A673 (cell line): ENCODE measurements at places on chromosomes 3 and 15. TPM values are rescaled to one million over a fixed set of nuclear protein-coding genes. Genes with fewer than 3 reads are reported as not detected.

The LRRC3B gene
- not detected in 2 replicates for total RNA-seq

The SLC38A3 gene
- total RNA-seq = 0.31 TPM in 1 of 2 replicates, not detected in the other

The C3orf49 gene
- total RNA-seq = not detected in 2 replicates

The FOXB1 gene
- total RNA-seq = not detected in 2 replicates

The NMNAT3 gene
- 1.9 and 2.8 TPM in 2 replicates for total RNA-seq

The SEMA3B gene
- total RNA-seq = 0.43 and 2.0 TPM in 2 replicates

The WDR6 gene
- 88.5 and 93.7 TPM in 2 replicates for total RNA-seq

The CPEB1 gene
- 0.15 TPM in 1 of 2 replicates, not detected in the other for total RNA-seq

The CFAP20DC gene
- total RNA-seq = 0.74 and 1.3 TPM in 2 replicates

The TYRO3 gene
- 26.0 and 32.5 TPM in 2 replicates for total RNA-seq

The USP13 gene
- 33.0 and 37.4 TPM in 2 replicates for total RNA-seq

The FEZF2 gene
- not detected in 2 replicates for total RNA-seq

The SLC2A2 gene
- total RNA-seq = not detected in 2 replicates

The PLOD2 gene
- total RNA-seq = 34.6 and 35.2 TPM in 2 replicates

GRCh38 chr15:43469867-43470266 is 23.1 kb downstream of the TP53BP1 start:
- H3K27me3 ChIP-seq = no peaks in the 10 kb centered on the region
- no peak overlapping the region for H3K4me3 ChIP-seq
- no peaks in the 10 kb centered on the region for H3K4me1 ChIP-seq
- no peak overlapping the region for H3K27ac ChIP-seq
- no peak for DNase-seq

DNA sequence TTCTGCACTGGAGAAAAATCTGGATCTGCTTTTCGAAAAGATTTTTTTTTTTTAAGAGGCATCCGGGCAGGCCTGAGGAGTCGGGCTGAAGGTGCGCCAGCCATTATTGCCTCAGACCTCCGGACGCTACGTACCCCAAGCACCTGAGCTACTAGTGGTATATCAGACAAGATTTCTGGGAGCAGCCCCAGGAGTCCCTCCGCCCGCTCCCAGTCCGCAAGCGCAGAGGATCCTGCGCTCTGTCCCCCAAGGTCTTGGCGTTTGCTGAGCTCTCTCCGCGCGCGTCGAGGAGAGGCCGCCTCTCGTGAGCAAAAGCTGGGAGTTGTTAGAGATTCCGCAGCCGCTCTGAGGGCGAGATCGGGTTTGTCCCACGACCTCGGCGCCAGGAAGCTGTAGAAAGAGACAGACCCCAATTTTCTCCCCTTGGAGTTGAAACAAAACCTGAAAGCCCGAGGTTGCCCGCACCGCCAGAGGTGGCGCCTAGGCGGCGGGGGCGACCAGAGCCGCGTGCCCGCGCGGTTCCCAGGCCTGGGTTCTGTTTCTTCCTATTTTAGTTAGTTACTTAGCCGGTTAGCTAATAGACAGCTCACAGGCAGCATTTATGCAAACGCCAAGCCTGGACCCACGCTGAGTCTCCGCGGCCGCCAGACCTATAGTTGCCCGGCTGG is 72.5 kb upstream of the POLG start:
- peak; percentile 79 for DNase-seq
- H3K4me3 ChIP-seq = no peak overlapping the region
- no peaks in the 10 kb centered on the region for H3K4me1 ChIP-seq
- peaks cover 11% of the 10 kb centered on the region for H3K27me3 ChIP-seq
- no peak overlapping the region for H3K27ac ChIP-seq
- no peaks in the 10 kb centered on the region for H3K36me3 ChIP-seq

DNA sequence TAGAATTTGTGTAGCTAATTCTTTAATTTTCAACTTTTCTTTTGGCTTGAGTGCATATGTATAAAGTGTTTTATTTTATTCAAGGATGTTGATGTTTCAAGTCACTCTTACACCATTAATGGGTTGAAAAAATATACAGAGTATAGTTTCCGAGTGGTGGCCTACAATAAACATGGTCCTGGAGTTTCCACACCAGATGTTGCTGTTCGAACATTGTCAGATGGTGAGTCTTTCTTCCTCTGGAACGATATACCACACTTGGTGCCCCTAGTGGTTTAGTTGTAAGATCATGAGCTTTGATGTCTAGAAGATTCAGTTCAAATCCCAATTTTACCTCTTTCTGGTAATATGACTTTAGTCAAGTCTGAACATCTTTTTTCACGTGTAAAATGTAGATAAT is 119.3 kb downstream of the HCN4 start:
- H3K4me3 ChIP-seq = no peak overlapping the region
- H3K4me1 ChIP-seq = no peaks in the 10 kb centered on the region
- peaks cover 3% of the 10 kb centered on the region for H3K36me3 ChIP-seq
- no peaks in the 10 kb centered on the region for H3K27me3 ChIP-seq
- H3K27ac ChIP-seq = no peak overlapping the region

GRCh38 chr3:142931222-142931621 is 32.3 kb downstream of the PAQR9 start:
- H3K4me1 ChIP-seq = no peaks in the 10 kb centered on the region
- no peaks in the 10 kb centered on the region for H3K36me3 ChIP-seq
- H3K27ac ChIP-seq = no peak overlapping the region
- no peak for DNase-seq

GRCh38 chr3:12904951-12905315 is 63.6 kb upstream of the RPL32 start:
- no peak overlapping the region for H3K4me3 ChIP-seq
- H3K4me1 ChIP-seq = no peaks in the 10 kb centered on the region
- no peak for DNase-seq
- no peak overlapping the region for H3K27ac ChIP-seq
- H3K36me3 ChIP-seq = no peaks in the 10 kb centered on the region
- H3K27me3 ChIP-seq = no peaks in the 10 kb centered on the region

GRCh38 chr15:58021332-58022230 is 43.9 kb downstream of the ALDH1A2 start:
- H3K4me3 ChIP-seq = no peak overlapping the region
- H3K36me3 ChIP-seq = no peaks in the 10 kb centered on the region
- DNase-seq = no peak
- no peak overlapping the region for H3K27ac ChIP-seq

DNA sequence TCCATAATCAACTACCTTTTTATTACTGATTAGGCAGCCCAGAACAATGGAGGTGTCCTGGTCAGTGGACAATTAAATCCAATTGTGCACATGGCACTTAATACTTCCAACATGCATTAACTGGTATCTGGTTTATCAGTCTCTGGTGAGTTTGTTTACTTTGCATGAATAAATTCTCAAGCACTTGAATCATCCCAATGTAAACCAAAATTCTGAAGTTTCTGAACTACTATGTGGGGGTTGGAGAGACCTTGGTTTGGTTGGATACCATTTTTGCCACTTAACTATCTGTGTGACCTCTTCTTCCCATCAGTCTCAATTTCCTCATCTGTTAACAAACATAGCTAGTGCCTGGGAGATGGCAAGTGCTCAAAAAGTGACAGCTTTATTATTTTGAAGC is 70.5 kb upstream of the MAP4 start:
- DNase-seq = no peak
- H3K27ac ChIP-seq = peak overlapping the region; percentile 96
- H3K36me3 ChIP-seq = no peaks in the 10 kb centered on the region
- H3K27me3 ChIP-seq = no peaks in the 10 kb centered on the region
- peak overlapping the region; percentile 75 for H3K4me3 ChIP-seq

- no peak for DNase-seq
- no peak overlapping the region for H3K27ac ChIP-seq
- no peak overlapping the region for H3K4me3 ChIP-seq
- no peaks in the 10 kb centered on the region for H3K27me3 ChIP-seq
- no peaks in the 10 kb centered on the region for H3K36me3 ChIP-seq
Observed at GRCh38 chr3:71441217-71441924, 142.2 kb downstream of the FOXP1 start.

GRCh38 chr3:146577662-146578061 is 27.5 kb downstream of the PLSCR5 start:
- peak; percentile 62 for DNase-seq
- no peaks in the 10 kb centered on the region for H3K36me3 ChIP-seq
- no peaks in the 10 kb centered on the region for H3K27me3 ChIP-seq

- H3K4me3 ChIP-seq = no peak overlapping the region
- no peaks in the 10 kb centered on the region for H3K4me1 ChIP-seq
- no peak for DNase-seq
- no peak overlapping the region for H3K27ac ChIP-seq
- no peaks in the 10 kb centered on the region for H3K36me3 ChIP-seq
- no peaks in the 10 kb centered on the region for H3K27me3 ChIP-seq
Observed at GRCh38 chr15:97815835-97816234, 144.7 kb upstream of the ARRDC4 start.

DNA sequence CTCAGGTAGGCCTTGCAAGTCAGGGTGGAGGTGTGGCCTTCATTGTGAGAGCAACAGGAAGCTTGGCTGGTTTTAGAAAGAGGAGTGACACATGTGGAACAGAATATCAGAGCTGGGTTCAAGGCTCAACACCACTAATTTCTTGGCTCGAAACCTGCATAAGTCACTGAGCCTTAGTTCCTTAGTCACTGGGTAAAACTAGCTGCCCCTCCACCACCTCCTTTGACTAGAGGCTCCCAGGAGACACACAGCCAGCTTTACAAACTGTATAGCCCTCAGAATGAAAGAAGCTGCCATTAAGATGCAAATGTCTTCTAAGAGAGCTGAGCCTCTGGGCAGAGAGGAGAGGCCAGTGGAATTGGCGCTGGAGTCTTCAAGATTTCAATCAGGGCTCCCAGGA is 67.7 kb downstream of the CERS3 start:
- no peak overlapping the region for H3K4me3 ChIP-seq
- H3K27ac ChIP-seq = no peak overlapping the region
- H3K36me3 ChIP-seq = no peaks in the 10 kb centered on the region
- no peaks in the 10 kb centered on the region for H3K4me1 ChIP-seq
- no peak for DNase-seq

GRCh38 chr3:171847133-171847532 is 4.0 kb downstream of the TMEM212 start:
- DNase-seq = no peak
- H3K4me1 ChIP-seq = no peaks in the 10 kb centered on the region
- no peak overlapping the region for H3K27ac ChIP-seq
- H3K4me3 ChIP-seq = no peak overlapping the region

- no peaks in the 10 kb centered on the region for H3K27me3 ChIP-seq
- no peaks in the 10 kb centered on the region for H3K36me3 ChIP-seq
- H3K27ac ChIP-seq = no peak overlapping the region
- H3K4me3 ChIP-seq = no peak overlapping the region
- no peaks in the 10 kb centered on the region for H3K4me1 ChIP-seq
Observed at GRCh38 chr3:15660055-15660935, 58.8 kb downstream of the BTD start.

GRCh38 chr3:61872077-61872706 is 310.8 kb downstream of the PTPRG start:
- DNase-seq = no peak
- no peaks in the 10 kb centered on the region for H3K27me3 ChIP-seq
- no peak overlapping the region for H3K27ac ChIP-seq
- no peaks in the 10 kb centered on the region for H3K4me1 ChIP-seq

DNA sequence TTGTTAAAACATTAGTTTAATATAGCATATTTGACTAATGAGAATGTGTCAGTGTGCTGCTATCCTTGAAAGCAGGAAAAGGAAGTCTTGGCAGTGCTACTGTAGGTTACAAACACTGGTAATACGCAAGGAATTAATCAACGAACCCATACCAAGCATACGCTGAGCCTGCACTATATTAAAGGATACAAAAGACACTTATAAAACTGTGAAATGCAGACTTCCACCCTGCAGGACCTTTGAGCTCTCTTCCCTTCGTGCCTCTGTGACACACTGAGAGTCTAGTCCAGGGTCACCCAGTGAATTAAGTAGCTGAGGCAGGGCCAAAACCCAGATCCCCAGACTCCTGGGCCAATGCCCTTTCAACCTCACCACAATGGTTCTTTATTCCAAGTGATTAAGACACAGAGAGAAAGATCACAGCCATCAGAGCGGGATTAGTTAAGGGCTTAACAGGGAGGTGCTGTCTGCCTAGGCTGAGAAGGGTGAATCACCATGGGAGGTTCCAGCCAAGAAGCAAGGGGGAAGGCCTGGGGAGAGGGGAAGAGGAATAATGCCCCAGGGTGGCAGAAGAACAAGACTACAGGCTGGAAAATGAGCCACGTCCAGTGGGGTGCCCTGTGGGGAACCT is 6.8 kb downstream of the ANXA2 start:
- peak; percentile 90 for DNase-seq
- H3K27ac ChIP-seq = peak overlapping the region; percentile 94
- H3K4me1 ChIP-seq = peaks cover 83% of the 10 kb centered on the region

GRCh38 chr15:68232937-68233336 is 3.4 kb upstream of the CLN6 start:
- peaks cover 14% of the 10 kb centered on the region for H3K4me1 ChIP-seq
- no peak for DNase-seq
- H3K27me3 ChIP-seq = no peaks in the 10 kb centered on the region
- H3K27ac ChIP-seq = no peak overlapping the region
